ENCODE measurements at places on chromosomes 2 and 18.
A peak's percentile ranks its signal among the peaks of the same experiment; 100 is the strongest.

DNA sequence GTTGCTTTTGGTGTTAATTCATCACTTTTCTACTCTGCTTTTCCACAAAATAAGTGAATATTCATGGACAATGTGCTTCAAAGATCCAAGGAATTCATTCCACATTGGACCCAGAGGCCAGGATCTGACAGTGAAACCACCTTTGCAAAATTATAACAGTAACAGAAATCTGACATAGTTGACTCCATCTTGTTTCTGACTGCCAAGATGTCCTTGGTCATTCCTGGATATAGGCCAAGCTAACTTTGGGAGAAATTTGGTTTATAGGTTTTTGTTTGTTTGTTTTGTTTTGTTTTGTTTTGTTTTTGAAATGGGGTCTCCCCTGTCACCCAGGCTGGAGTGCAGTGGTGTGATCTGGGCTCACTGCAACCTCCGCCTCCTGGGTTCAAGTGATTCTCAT lies 10.3 kb downstream of the MPPE1 start:
- H3K27ac ChIP-seq, result no peak overlapping the region
- H3K4me1 ChIP-seq, result peaks cover 9% of the 10 kb centered on the region
- H3K27me3 ChIP-seq, result no peaks in the 10 kb centered on the region
- DNase-seq, result no peak

DNA sequence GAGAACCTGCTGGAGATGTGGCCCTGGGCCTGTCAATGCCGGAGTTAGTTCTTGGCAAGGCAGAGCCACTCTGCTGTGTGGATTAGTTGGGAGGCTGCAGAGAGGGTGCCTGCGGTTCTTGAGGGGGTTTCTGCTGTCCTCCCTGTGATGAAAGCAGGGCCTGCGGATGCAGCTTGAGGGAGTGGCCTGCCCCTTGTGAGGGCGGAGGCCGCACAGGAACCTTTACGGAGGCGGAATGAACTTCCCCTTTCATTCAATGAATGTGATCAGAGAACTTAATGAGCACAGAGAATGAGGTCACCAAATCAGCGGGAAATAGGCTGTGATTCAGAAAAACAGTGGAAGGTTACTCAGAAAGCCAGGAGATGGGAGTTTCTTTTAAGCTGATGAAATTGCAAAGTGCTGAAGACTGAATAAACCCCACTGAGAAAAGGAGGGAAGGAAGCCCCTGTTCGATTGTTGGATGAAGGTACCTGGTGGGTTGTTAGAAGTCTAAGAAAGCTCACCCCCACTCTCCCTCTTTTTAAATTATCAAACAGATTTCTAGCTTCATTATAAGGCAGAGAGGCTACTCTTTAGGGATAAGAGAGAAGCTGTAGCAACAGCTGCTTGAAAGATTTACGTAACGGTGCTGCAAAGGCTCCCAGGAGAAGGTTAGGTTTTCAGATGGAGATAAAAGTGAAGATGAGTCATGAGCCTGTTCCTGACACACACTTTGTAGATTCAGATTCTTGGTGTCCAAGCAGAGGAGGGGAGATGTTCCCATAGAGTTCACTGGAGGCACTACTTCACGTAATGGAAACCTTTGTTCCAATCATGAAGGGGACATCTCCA lies 47.4 kb downstream of the VWA3B start:
- H3K4me1 ChIP-seq, result no peaks in the 10 kb centered on the region
- H3K36me3 ChIP-seq, result no peaks in the 10 kb centered on the region
- H3K4me3 ChIP-seq, result no peak overlapping the region
- peak; percentile 32 for DNase-seq

GRCh38 chr2:197309691-197310231 lies 819 bp downstream of the ANKRD44 start:
- peaks cover 42% of the 10 kb centered on the region for H3K27me3 ChIP-seq
- H3K27ac ChIP-seq, result no peak overlapping the region
- H3K36me3 ChIP-seq, result no peaks in the 10 kb centered on the region
- H3K4me3 ChIP-seq, result peak overlapping the region; percentile 84

DNA sequence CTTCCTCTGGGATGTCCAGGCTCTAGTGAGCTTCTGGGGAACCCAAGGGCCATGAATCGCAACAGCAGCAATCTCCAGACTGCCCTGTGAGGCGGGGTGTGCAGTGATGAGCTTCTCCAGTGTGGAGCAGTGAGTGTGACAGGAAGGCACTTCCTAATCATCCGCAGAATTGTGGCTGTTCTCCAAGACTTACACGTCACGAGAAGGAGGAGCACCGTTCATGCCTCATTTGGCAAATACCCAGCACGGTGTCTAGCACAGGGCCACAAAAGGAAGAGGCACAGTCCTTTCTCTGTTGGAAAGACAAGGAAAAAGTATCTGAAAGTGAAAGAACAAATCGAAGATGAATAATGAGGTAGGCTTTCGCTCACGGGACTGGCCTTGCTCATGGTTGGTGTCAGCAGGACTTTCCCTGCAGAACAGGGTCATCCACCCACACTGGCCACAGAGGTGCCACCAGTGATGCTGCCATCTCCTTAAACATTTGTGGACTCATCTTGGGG lies 125.1 kb upstream of the HAAO start:
- H3K36me3 ChIP-seq, result no peaks in the 10 kb centered on the region
- no peak for DNase-seq

DNA sequence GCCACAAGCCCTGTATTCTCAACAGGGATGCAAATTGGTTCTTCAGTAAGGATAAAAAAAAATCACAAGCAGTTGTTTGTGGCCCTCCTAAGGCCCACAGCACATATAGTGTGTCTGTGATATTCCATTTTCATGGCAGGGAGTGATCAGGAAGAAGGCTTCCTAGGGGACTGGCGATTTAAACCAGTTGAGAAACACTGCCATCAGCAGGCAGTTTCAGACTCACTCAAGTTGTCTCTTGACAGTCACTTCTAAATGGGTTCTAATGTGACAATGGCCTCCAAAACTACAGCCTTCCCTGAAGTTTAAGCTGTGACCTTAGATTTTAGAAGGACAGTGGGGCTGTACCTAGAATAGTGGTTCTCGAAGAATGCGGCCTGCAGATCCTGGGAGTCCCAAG lies 6.0 kb downstream of the CIAO1 start:
- H3K4me1 ChIP-seq, result no peaks in the 10 kb centered on the region
- H3K4me3 ChIP-seq, result no peak overlapping the region
- peaks cover 19% of the 10 kb centered on the region for H3K36me3 ChIP-seq
- H3K27ac ChIP-seq, result no peak overlapping the region
- no peak for DNase-seq

GRCh38 chr18:61989138-61989537 lies 96.3 kb upstream of the RNF152 start:
- DNase-seq, result no peak
- H3K4me3 ChIP-seq, result no peak overlapping the region
- no peaks in the 10 kb centered on the region for H3K27me3 ChIP-seq
- H3K27ac ChIP-seq, result no peak overlapping the region

GRCh38 chr18:48116873-48117630 lies 186.6 kb upstream of the SMAD2 start:
- no peaks in the 10 kb centered on the region for H3K36me3 ChIP-seq
- H3K4me3 ChIP-seq, result no peak overlapping the region
- H3K27ac ChIP-seq, result no peak overlapping the region
- no peak for DNase-seq
- H3K27me3 ChIP-seq, result no peaks in the 10 kb centered on the region
- H3K4me1 ChIP-seq, result no peaks in the 10 kb centered on the region

DNA sequence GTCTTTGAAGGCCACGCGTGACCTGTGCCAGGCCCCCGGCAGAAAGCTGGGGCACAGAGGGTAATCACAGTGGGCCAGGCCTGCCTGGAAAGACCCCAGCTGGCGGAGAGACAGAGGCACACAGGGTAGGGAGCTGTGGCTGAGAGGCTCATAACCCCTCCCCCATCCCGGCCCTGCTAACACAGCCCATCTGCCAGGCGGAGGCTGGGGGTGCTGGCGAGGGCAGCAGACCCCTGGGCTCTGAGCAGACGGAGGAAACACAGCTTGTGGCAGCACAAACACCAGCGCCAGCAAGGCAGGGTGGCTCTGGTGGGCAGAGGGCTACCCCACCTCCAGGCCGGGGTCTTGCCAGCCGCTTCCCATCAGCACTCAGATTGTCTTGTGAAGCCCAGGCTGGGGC lies 19.0 kb downstream of the HS6ST1 start:
- no peak overlapping the region for H3K4me3 ChIP-seq
- DNase-seq, result no peak
- H3K27me3 ChIP-seq, result no peaks in the 10 kb centered on the region
- no peak overlapping the region for H3K27ac ChIP-seq
- peaks cover 8% of the 10 kb centered on the region for H3K4me1 ChIP-seq
- no peaks in the 10 kb centered on the region for H3K36me3 ChIP-seq

- H3K4me3 ChIP-seq, result no peak overlapping the region
- peaks cover 23% of the 10 kb centered on the region for H3K27me3 ChIP-seq
- no peaks in the 10 kb centered on the region for H3K36me3 ChIP-seq
- no peak for DNase-seq
Observed at GRCh38 chr2:128234613-128235012, 84.1 kb downstream of the HS6ST1 start.

DNA sequence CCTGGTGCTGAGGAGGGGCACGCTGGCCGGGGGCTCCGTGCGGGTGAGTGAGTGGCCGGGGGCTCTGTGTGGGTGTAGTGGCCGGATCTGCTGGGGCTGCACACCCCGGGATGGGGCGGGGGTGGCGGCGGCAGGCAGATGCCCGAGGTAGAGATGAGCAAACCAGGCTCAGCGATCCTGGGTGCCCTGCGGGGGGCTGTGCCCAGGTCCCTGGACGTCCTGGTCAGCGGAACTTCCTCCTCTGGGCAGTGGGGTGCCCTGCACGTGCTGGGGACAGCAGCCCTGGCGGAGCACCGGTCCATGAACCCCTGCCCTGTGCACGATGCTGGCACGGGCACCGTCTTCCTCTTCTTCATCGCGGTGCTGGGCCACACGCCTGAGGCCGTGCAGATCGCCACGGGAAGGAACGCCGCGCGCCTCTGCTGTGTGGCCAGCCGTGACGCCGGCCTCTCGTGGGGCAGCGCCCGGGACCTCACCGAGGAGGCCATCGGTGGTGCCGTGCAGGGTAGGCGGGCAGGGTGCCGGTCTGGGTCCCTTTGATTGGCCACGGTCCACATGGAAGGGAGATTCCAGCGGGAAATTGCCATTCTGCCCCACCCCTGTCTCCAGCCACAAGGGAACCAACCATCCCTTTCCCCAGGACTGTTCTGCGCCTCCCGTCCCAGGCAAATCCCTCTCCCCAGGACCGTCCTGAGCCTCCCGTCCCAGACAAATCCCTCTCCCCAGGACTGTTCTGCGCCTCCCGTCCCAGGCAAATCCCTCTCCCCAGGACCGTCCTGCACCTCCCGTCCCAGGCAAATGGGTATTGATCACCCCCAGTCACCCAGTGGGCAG lies 5.9 kb downstream of the NEU4 start:
- no peak overlapping the region for H3K27ac ChIP-seq
- no peak for DNase-seq
- no peaks in the 10 kb centered on the region for H3K36me3 ChIP-seq
- H3K27me3 ChIP-seq, result no peaks in the 10 kb centered on the region

DNA sequence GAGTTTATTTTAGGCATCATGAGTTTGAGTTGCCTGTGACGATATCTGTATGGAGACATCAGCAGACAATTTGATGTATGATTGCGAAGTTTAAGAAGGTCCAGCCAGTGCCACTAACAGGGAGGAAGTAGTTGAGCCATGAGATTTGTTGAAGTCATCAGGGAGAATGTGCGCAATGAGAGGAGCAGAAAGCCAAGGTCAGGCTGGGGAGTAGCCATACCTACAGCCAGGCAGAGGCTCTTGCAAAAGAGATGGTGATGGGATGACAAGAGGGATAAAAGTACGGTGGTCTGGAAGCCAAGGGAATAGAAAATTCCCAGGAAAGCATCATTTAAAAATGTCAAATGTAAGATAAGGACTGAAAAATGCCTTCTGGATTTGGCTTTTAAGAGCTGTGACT lies 51.2 kb downstream of the LIMS1 start:
- H3K27ac ChIP-seq, result no peak overlapping the region
- no peak for DNase-seq
- no peaks in the 10 kb centered on the region for H3K4me1 ChIP-seq
- H3K27me3 ChIP-seq, result no peaks in the 10 kb centered on the region
- H3K4me3 ChIP-seq, result no peak overlapping the region

- no peaks in the 10 kb centered on the region for H3K36me3 ChIP-seq
- peak; percentile 88 for DNase-seq
- peak overlapping the region; percentile 78 for H3K27ac ChIP-seq
- peaks cover 30% of the 10 kb centered on the region for H3K4me1 ChIP-seq
- H3K4me3 ChIP-seq, result 0 out of 2 replicates have a peak overlapping the region, but pooled peaks have one; percentile 4
Observed at GRCh38 chr18:39591649-39592048, 2026.1 kb upstream of the CELF4 start.

- peaks cover 25% of the 10 kb centered on the region for H3K4me1 ChIP-seq
- H3K27me3 ChIP-seq, result no peaks in the 10 kb centered on the region
Observed at GRCh38 chr2:74020702-74021406, 36.1 kb downstream of the TET3 start.

DNA sequence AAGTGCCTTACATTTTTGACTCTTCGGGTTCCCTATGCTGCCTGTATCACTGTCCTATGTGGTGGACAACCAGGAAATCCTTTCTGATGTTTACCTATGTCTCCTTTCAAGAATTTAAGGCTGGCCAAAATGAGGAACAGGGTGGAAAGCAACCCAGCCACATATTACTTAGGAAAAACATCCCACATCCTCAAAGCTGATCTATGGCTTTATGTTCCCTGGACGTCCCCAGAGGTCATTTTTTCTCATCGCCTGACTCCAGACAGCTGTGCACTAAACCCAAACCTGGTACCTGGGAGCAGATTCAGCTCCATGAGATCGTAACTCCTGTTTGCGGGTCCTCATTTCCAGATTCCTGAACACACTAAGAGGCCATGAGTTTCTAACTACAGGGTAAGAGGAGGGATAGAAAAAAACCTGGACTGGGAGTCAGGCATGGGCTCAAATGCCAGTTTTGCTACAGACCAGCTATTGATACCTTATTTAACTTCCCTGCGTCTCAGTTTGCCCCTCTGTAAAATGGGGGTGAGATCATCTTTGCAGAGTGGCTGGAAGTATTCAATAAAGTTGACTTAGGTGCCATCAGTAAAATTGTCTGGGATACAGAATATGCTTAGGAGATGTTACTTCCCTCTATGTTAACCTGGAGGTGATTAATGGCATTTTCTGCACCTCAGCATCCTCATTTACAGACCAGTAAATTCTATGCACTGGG lies 70.8 kb downstream of the TNS1 start:
- no peak overlapping the region for H3K4me3 ChIP-seq
- no peaks in the 10 kb centered on the region for H3K36me3 ChIP-seq
- peaks cover 27% of the 10 kb centered on the region for H3K4me1 ChIP-seq
- DNase-seq, result no peak
- H3K27ac ChIP-seq, result no peak overlapping the region

Measured in GM23338 (cell line).